Hindlimb muscle (tissue), 1 donor: ENCODE measurements at places on chromosomes 7 and 10.
A peak's percentile ranks its signal among the peaks of the same experiment; 100 is the strongest.

DNA sequence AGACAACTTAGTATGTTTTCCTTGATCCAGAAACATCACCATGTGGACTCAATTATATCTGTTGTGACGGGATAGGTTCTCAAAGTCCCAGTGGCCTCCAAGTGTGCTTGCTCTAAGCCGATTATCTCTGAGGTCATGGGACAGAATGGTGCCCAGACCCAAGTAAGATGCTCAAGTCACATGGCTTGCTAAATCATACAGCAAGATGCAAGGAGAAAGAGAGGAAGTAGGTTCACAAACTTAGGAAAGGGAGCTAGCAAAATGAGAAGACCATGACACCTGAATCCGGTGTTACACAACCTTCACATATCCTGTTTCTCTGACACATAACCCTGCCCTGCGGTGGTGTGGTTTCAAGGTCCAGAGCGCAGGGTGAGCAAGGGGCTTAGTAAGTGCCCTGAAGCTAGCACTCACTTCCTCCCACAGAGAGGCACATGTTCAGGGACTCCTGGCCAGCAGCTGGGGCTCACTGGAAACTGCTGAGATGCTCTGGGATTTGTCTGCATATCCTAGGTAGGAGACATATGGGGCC is 590.9 kb upstream of the ANKRD30A start:
- DNase-seq, result peak; percentile 54

GRCh38 chr10:73522263-73522662 is 26.4 kb upstream of the PPP3CB start:
- DNase-seq, result no peak

- no peak for DNase-seq
These were observed 88.8 kb downstream of the ZRANB1 start for GRCh38 chr10:125030567-125031197.

GRCh38 chr7:94183289-94183749 is 179.2 kb upstream of the BET1 start:
- DNase-seq, result peak; percentile 73

DNA sequence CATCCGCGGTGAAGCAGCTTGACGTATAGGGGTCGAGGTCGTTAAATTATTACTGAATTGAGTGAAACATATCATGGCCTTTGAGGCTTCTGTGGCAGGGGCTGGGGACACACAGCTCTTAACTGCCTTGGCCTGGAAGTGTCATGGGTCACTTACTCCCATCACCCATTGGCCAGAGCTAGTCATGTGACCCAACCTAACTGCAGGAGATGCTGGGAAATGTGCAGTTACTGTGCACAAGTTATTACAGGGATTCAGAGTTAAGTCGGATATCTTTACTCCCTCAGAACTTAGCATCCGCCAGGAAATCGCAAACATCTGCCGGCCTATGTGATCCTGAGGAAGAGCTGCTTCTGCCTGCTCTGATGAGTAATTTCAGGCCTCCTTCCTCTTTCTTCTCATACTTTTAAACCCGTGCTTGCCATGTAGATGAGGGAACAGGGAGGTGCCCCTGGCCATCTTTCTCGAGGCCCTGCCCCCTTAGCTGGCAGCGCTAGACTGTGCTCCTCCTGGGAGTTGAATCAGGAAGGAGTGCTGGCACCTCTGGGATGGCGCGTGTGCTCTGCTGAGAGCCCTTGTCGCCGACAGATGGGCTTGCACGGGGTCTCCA is 203.6 kb downstream of the TCF7L2 start:
- no peak for DNase-seq

DNA sequence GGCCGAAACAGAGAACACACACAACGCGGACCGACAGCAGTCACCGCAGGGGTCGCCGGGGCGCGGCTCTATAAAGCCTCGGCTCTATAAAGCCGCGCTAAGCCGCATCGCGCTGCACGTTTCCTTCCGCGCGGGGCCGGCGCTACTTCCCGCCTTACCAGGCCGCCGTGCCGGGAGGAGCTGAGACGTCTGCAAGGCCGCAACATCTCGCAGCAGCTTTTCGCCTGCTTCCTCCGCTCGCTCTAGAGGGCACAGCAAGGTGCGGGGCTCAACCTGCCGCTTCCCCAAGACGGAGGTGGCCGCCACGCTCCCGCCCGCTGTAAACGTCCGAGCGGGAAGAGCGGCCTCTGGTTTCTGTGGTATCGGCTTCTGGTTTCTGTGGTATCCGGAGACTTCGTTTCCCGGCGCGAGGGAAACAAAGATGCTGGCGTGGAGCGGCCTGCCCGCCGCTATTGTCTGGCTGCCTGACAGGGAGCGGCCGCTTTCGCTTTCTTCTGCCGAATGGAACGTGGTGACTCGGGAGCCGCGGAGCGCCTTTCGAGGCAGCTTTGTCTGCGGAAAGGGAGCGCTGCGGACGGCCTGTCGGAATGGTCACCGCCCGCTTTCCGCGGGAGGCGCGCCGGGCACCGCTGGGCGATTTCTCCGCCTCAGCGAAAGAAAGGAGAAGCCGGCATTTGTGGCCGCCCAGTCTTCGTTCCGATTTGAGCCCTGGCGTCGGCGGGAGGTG is 91.8 kb downstream of the SPAG6 start:
- peak; percentile 94 for DNase-seq

GRCh38 chr10:6689036-6689435 is 109.0 kb upstream of the PRKCQ start:
- no peak for DNase-seq

GRCh38 chr10:128539510-128540127 is 413.4 kb upstream of the MKI67 start:
- peak; percentile 73 for DNase-seq

GRCh38 chr10:93867525-93867924 is 26.3 kb upstream of the SLC35G1 start:
- no peak for DNase-seq

DNA sequence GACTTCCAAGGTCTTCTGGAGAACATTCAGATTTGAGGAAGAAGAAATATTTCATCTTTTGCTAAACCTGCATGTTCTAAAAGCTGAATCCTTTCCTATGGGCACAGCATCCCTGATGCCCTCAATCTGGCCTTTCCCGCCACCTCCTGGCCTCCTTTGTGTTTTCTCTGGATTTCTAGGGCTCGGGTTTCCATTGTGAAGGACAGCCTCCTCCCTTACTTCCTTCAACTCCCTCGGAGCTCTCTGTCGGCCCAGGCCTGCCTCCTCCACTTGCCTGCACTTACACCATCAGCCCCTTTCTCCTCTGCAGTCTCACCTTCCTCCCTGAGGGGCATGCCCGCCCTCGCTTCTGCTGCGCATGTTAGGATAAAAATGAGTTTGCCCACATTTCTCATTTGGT is 75.4 kb downstream of the WIPF3 start:
- no peak for DNase-seq

DNA sequence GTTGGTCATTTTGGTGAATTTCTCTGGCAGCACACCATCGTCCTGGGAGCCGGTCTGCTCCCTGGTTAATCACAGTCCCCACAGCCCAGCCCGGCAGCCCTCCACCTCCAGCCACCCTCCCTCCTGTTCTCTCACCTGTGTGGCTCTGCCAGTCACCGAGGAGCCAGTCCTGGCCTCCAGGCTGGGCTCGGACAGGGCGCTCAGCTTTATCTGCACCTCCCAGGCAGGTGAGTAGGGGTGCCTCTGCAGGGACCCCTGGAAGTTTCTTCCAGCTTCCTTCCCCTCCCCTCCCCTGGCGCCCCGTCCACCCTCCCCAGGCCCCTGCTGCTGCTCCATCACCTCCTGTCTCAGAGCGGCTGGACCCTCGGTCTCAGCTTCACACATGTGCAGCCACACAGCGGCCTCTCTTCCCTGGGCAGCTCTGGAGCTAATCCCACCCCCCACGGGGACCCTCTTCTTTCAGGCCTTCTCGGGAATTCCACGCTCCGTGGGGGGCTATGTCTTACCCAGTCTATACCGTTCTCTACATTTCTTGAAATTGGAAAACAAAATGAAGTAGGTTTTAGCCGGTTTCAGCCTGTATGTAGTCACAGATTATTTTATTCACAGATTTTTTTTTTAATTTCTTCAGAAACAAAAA is 213.9 kb upstream of the PPP2R2D start:
- DNase-seq, result no peak

DNA sequence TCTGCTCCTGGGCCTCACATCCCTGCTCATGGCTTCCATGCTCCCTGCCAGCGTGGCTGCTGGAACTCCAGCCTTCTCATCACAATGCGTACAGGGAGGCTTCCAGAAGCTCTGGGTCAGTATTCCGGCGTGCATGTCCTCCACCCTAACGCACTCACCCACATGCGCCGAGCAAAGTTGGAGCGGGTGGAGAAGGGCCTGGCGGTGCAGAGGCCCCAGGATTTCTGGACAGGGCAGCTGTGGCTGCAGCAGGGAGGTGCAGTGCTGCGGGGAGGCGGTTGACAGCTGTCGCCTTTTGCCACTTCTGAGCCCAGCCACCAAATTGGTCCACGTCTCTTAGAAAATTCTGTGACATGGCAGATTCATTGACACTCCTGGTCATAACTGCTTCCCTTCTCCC is 33.6 kb upstream of the FAM20C start:
- no peak for DNase-seq

DNA sequence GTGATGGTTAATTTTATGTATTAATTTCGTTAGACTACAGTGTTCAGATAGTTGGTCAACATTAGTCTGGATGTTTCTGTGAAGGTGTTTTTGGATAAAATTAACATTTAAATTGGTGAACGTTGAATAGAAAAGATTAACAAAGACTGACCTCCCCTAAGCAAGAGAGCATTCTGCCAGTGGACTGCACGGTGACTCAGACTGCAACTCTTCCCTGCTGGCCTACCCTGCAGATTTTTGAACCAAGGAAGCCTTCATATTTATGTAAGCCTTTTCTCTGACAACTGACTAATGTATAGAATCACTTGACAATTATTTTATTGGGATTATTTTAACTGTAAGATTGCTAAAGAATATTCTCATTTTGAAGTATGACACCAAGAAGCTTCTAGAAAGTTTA is 7.9 kb upstream of the ZNF248 start:
- DNase-seq, result no peak

DNA sequence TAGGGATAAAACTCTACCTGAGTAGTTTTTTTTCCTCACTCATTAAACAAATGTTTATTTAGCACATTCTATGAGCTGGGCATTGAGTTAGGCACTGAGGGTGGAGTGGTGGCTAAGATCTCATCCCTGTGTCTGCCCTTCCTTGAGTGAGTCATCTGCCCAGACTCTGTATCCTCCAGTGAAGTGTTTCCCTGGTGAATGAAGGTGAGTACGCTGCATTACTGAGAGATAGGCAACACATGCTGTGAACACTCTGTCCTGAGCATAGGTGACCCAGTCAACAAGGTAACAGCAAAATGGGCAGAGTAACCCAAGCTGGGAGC is 5.8 kb downstream of the PITX3 start:
- no peak for DNase-seq
